ENCODE measurements at places on chromosomes 3 and 15. TPM values are rescaled to one million over a fixed set of nuclear protein-coding genes. Genes with fewer than 3 reads are reported as not detected.

DNA sequence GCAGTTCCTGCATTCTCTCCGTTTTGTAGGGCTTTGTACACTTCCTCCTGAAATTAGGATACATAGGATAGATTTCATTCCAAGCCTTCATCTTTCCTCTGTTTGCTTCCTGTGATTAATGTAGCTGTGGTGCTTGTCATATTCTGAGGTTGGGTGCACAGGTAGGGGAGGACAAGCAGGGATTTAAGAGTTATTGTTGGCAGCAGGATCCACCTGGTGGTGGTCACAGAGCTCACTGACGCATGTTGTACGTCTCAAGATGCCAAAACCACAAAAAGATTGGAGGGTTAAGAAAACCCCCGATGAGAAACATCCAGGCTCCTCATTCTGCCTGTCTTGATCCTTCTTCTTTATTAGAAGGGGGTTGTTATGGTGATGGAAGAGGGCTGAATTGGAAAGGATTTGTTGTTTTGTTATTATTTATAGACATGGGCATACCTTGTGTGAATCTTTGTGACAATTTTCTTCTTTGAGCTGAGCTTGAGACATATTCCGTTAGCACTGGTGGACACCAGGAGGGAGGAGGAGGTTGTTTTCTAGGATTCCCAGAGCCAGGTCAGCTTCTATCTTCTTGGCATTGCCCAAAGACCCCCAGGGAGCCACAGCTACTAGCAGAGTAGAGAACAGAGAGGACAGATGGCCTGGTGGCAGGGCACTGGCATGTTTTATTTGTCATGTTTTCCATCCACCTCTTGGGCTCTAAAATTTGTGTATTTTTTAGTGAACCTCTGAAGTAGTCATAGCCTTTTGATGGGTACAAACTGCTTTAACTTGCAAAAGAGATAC lies 57.7 kb upstream of the LARS2 start:
- no peak for DNase-seq

- no peak for DNase-seq
These were observed 942.0 kb downstream of the SQOR start for GRCh38 chr15:46576646-46577395.

DNA sequence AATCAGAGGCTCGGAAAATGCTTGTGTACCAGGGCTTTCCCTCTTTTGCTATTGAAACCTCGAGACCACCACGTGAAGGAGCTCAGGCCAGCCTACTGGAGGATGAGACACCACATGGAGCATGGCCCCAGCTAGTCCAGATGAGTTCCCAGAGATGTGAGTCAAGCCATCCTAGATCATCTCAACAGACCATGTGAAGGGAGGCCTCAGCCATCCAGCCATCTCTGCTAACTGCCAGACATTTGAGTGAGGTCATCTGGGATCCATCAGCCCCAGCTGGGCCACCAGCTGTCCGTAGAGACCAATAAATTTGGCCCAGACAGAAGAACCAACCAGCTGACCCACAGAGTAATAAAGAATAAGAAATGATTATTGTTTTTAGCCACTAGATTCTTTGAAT lies 62.8 kb upstream of the PROK2 start:
- DNase-seq = no peak

NRG4 gene
- total RNA-seq = not detected

Data from activated naive CD4-positive, alpha-beta T cell treated with anti-CD3 and anti-CD28 coated beads for 36 hours (primary cell).